Cardiac muscle cell (in vitro differentiated cells and primary cell): ENCODE measurements at places on chromosomes 4 and X. TPM values are rescaled to one million over a fixed set of nuclear protein-coding genes. Genes with fewer than 3 reads are reported as not detected.

The ABCD1 gene
- 14.6 and 15.3 TPM in 2 replicates for polyA plus RNA-seq

The AREG gene
- polyA plus RNA-seq: 0.65 TPM in 1 of 2 replicates, not detected in the other

The ZCCHC13 gene
- polyA plus RNA-seq: not detected in 2 replicates

The SPCS3 gene
- 39.0 and 39.2 TPM in 2 replicates for polyA plus RNA-seq

The DNAAF6 gene
- polyA plus RNA-seq: not detected in 2 replicates

The STATH gene
- polyA plus RNA-seq: 1.9 TPM in 1 of 2 replicates, not detected in the other

The GAGE12F gene
- polyA plus RNA-seq: not detected in 2 replicates

The GIMD1 gene
- not detected in 2 replicates for polyA plus RNA-seq

The SPANXN3 gene
- polyA plus RNA-seq: not detected in 2 replicates

The SPATA18 gene
- polyA plus RNA-seq: 5.5 and 8.0 TPM in 2 replicates

The SH3RF1 gene
- polyA plus RNA-seq: 3.4 and 4.4 TPM in 2 replicates

The SH2D1A gene
- polyA plus RNA-seq: not detected in 2 replicates

The TSPAN5 gene
- polyA plus RNA-seq: 38.5 and 39.8 TPM in 2 replicates

The C4orf51 gene
- polyA plus RNA-seq: not detected in 2 replicates

The PRDM8 gene
- polyA plus RNA-seq: 6.2 and 11.3 TPM in 2 replicates

The SLC6A14 gene
- polyA plus RNA-seq: not detected in 2 replicates

The USP26 gene
- not detected in 2 replicates for polyA plus RNA-seq

The RAB9B gene
- polyA plus RNA-seq: 3.3 and 6.6 TPM in 2 replicates

The TCEAL7 gene
- polyA plus RNA-seq: 7.9 and 9.0 TPM in 2 replicates

The FOXR2 gene
- polyA plus RNA-seq: not detected in 2 replicates

The TKTL2 gene
- not detected in 2 replicates for polyA plus RNA-seq

The TRPC3 gene
- polyA plus RNA-seq: 46.8 and 48.7 TPM in 2 replicates

The TMEM31 gene
- polyA plus RNA-seq: 1.7 and 1.8 TPM in 2 replicates

The SLC9B1 gene
- polyA plus RNA-seq: 1.7 TPM in 1 of 2 replicates, not detected in the other

The TNIP3 gene
- polyA plus RNA-seq: not detected in 2 replicates

The TMEM255A gene
- polyA plus RNA-seq: 5.2 and 9.0 TPM in 2 replicates

The GPRIN3 gene
- 5.1 and 7.1 TPM in 2 replicates for polyA plus RNA-seq

The MAGEA1 gene
- polyA plus RNA-seq: not detected in 2 replicates

The F9 gene
- not detected in 2 replicates for polyA plus RNA-seq

The ZAR1 gene
- polyA plus RNA-seq: not detected in 2 replicates

The EIF1AX gene
- polyA plus RNA-seq: 56.9 TPM in 2 replicates

The CCNB3 gene
- 0.40 and 0.46 TPM in 2 replicates for polyA plus RNA-seq

The PPP1R2C gene
- polyA plus RNA-seq: not detected in 2 replicates

The CFP gene
- polyA plus RNA-seq: 0.13 TPM in 1 of 2 replicates, not detected in the other

The PTTG2 gene
- polyA plus RNA-seq: not detected in 2 replicates

The POF1B gene
- 0.76 TPM in 1 of 2 replicates, not detected in the other for polyA plus RNA-seq

The CLGN gene
- 18.0 and 34.4 TPM in 2 replicates for polyA plus RNA-seq

The SATL1 gene
- 0.27 and 1.1 TPM in 2 replicates for polyA plus RNA-seq

The PLXNB3 gene
- 0.34 and 1.4 TPM in 2 replicates for polyA plus RNA-seq

The LUZP4 gene
- not detected in 2 replicates for polyA plus RNA-seq

The MAGEA10 gene
- not detected in 2 replicates for polyA plus RNA-seq

The ESX1 gene
- polyA plus RNA-seq: not detected in 2 replicates

The MSX1 gene
- polyA plus RNA-seq: 12.5 and 27.5 TPM in 2 replicates

The APELA gene
- 4.2 and 5.8 TPM in 2 replicates for polyA plus RNA-seq

The SPANXC gene
- not detected in 2 replicates for polyA plus RNA-seq

The APBB2 gene
- 4.6 and 9.9 TPM in 2 replicates for polyA plus RNA-seq

The NPNT gene
- 26.7 and 39.8 TPM in 2 replicates for polyA plus RNA-seq

The TEX11 gene
- not detected in 2 replicates for polyA plus RNA-seq

The TCEAL1 gene
- 51.5 and 66.3 TPM in 2 replicates for polyA plus RNA-seq

The LONRF3 gene
- polyA plus RNA-seq: 0.09 TPM in 1 of 2 replicates, not detected in the other

The BCORL1 gene
- 8.7 and 13.6 TPM in 2 replicates for polyA plus RNA-seq

The HSPA4L gene
- polyA plus RNA-seq: 2.6 and 4.3 TPM in 2 replicates

The MRFAP1L1 gene
- 73.3 and 76.4 TPM in 2 replicates for polyA plus RNA-seq
